Effector CD4-positive, alpha-beta T cell (primary cell): ENCODE measurements at places on chromosomes 12 and 14.
A peak's percentile ranks its signal among the peaks of the same experiment; 100 is the strongest.

DNA sequence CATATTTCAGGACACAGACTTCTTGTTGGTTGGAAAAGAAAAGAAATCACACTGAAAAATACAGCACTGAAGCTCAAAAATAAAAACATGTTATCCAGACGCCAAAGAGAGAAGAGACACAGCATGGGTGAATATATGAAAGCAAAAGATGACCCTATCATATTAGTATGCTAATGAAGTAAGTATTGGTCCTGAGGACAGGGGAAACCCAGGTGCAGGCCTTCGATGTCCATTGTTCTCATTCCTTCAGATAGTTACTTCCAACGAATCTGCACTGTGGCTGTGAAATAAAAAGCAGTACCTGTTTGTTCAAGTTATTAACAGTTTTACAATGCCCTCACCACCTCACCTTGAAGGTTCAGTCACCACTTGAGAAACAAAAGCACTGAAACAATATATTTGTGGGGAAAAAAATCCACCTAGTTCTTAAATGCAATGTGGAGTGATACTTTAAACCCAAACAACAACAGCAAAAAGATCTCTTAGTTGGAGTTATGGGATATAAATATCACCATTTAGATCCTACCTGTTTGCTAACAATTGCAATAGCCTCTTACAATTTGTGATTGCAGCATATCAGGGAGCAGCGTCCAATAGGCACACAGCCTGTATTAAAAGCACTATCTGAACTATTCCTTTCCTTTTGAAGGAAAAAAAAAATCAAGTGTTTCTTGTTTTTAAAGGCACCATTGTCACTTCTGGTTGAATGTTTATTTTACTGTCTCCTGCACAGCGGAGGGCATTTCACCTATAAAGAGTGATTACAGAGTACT is 188.1 kb downstream of the BCAT1 start:
- no peak for DNase-seq

GRCh38 chr12:46265734-46266133 is 3.1 kb downstream of the SLC38A1 start:
- DNase-seq = no peak

- DNase-seq = no peak
Measured at GRCh38 chr14:65462411-65462810, 49.9 kb downstream of the FUT8 start.

DNA sequence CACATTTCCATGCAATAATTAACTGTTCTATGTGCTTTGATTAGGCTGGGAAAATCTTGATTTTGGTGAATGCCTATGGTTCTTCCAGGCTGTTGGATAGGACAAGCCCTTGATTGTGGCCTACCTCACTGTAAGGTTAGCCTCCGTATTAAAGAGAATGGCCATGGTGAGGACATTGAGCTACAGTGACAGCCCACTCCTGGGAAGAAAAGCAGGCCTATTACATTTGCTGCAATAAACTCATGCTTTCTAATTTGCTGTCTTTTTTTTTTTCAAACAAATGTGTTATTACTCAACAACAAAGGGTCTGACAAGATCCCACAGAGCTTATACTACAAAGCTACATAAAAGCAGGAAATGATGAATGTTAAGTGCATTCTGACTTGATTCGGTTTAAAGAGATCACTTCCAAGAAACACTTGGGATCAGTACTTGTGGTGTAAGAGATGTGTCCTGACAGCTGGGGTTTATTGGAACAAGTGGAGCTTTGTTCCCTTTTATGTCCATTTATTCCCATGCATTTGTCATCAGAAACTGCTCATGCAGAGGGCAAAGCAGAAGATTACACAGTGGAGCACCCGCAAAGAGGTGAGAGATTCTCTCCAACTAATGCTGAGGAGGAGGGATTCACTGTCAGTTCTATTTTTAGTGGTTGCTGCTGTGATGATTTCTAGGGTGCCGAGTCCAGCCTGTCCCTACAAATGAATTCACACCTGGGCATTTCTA is 29.1 kb upstream of the KCNK10 start:
- DNase-seq = no peak

DNA sequence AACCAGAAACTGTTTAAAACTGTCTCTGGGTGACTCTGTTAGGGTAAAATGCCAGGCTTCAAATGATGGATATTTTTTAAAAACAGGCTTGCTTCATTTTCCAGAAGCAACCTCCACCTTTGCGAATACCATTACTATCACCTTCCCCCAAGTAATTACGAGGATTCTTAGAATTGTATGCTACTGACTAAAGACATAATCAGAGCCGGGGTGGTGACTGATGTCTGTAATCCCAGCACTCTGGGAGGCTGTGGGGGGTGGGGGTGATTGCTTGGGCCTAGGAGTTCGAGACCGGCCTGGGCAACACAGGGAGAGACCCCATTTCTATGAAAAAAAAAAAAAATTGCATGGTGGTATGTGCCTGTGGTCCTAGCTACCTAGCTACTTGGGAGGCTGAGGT is 38.3 kb downstream of the FGD6 start:
- DNase-seq = no peak

- no peak for DNase-seq
Measured at GRCh38 chr14:101104485-101104884, 201.0 kb upstream of the RTL1 start.

GRCh38 chr14:94893411-94894160 is 123.7 kb upstream of the GSC start:
- DNase-seq = no peak

GRCh38 chr12:91851741-91852477 is 293.7 kb downstream of the BTG1 start:
- DNase-seq = no peak

GRCh38 chr14:90750701-90751100 is 65.5 kb downstream of the TTC7B start:
- no peak for DNase-seq

- no peak for DNase-seq
Measured at GRCh38 chr14:103529383-103530365, 678 bp downstream of the TRMT61A start.

- DNase-seq = no peak
Measured at GRCh38 chr12:70467918-70468733, 102.0 kb downstream of the KCNMB4 start.

- DNase-seq = no peak
Measured at GRCh38 chr14:51609955-51610283, 41.8 kb upstream of the FRMD6 start.

DNA sequence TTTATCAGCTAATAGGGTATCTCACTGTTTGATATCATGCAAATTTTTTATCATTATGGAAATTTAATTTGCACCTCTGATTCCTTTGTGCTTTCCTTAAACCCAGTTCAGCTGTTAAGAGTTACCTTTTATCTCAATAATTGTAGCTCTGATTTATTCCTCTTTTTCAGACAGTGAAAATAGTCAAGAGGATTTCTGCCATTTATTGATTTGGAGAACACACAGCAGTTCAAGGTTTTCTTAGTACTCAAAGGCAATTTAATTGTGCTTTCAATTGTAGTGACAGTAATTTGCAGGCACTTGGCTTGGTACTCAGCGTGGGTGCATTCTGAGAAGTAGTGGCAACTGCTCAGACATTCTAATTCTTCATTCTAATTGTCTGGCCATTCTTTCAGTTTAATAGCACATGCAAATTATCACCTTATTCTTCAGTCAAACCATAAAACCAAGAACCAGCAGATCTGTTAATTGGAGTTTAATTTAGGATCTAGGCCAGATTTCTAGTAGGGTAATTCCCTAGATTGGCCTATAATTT is 709.3 kb downstream of the RPS29 start:
- DNase-seq = no peak

- DNase-seq = no peak
Measured at GRCh38 chr12:13181375-13182070, 15.0 kb upstream of the EMP1 start.

- no peak for DNase-seq
Measured at GRCh38 chr12:51669271-51669670, 78.2 kb downstream of the SCN8A start.

DNA sequence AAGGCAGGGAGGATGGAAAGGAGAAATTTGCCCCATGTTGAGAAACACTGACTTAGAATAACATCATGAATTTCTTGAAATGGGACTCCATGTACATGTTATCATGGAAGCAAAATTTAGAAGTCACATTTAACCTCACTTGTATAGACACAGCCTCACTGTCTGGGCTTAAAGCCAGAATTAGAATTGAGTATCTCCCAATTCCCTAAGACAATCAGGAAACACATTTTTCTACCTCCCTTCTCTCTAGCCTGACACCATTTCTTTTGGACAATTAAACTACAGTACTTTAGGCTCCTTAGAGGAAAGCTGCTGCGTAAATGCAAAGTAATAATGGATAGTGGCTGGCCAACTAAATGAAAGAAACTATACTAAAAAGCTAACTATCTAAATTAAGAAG is 795.5 kb downstream of the C12orf50 start:
- DNase-seq = no peak

- DNase-seq = no peak
Measured at GRCh38 chr12:46153268-46153872, 115.5 kb downstream of the SLC38A1 start.

GRCh38 chr12:15971211-15971610 is 60.1 kb downstream of the DERA start:
- DNase-seq = no peak

GRCh38 chr12:56571121-56571520 is 49.5 kb downstream of the RBMS2 start:
- DNase-seq = no peak

DNA sequence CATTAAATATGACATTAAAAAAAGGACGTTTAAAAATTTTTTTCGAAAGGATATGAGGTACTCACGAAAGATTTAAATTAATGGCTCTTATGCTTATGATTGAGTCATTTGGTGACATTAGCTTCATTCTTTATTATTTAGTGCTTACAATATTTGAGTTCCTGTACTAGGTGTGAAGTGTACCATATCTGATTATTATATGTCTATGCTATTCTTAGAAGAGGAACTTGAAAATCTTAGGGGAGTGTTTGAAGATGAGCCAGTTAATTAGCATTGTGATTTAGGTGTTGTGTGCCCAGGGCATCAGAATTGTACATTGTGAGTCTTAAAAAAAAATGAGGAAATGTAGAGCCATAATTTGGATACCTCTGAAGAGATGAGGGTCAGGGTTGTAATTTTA is 118.6 kb downstream of the FUT8 start:
- DNase-seq = no peak

GRCh38 chr14:23034498-23035302 is at the start of gene PSMB5:
TSS of gene PSMB5 (minus strand) at chr14:23034900. CDS start at chr14:23034881, 19 bp downstream.
- peak; percentile 85 for DNase-seq

DNA sequence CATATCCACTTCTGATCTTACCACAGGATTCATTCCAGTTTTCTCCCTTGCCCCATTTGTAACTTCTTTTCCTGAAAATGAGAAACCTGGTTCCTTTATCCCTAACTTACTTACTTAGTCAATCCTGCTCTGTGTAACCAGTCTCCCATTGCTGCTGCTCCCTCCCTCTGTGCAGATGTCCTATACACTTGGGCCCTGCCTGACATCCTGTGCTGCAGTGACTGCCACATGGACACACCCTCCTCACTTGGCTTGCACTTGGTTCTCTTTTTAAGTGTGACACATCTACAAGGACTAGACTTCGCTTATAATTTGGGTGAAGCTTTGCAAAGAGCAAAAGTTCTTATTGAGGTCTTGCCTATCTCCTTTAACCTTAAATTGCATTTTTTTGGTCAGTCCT is 51.4 kb downstream of the FGD4 start:
- no peak for DNase-seq

DNA sequence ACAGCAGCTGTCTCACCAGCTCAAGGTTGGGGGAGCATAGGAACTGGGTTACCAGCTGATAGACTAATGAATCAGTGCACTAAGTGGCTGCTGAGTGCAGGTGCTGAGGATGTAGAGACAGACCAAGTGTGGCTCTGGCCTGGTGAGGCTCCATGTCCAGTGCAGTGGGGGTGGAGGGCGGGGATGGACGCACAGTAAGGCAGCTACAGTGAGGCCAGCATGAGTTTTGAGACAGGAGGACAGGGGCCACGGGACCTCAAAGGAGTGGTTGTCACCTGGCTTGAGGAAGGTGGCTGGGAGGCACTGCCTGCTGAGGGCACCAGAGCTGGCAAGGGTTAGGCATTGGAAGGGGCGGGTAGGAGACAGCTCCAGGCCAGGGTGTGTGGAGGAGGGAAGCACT is 37.0 kb downstream of the SYNE3 start:
- no peak for DNase-seq

- DNase-seq = no peak
Measured at GRCh38 chr14:87131879-87132278, 861.1 kb downstream of the GALC start.

GRCh38 chr14:94486883-94487282 is 10.9 kb upstream of the SERPINA9 start:
- no peak for DNase-seq

GRCh38 chr12:108799401-108800243 is 57.8 kb downstream of the SSH1 start:
- no peak for DNase-seq

GRCh38 chr14:23071921-23072539 is 14.7 kb upstream of the CDH24 start:
- no peak for DNase-seq

- DNase-seq = no peak
Measured at GRCh38 chr14:37254411-37254947, 56.7 kb downstream of the MIPOL1 start.

- DNase-seq = no peak
Measured at GRCh38 chr12:455821-456220, 3.9 kb upstream of the B4GALNT3 start.
